ENCODE measurements at places on chromosomes 13 and 19.

DNA sequence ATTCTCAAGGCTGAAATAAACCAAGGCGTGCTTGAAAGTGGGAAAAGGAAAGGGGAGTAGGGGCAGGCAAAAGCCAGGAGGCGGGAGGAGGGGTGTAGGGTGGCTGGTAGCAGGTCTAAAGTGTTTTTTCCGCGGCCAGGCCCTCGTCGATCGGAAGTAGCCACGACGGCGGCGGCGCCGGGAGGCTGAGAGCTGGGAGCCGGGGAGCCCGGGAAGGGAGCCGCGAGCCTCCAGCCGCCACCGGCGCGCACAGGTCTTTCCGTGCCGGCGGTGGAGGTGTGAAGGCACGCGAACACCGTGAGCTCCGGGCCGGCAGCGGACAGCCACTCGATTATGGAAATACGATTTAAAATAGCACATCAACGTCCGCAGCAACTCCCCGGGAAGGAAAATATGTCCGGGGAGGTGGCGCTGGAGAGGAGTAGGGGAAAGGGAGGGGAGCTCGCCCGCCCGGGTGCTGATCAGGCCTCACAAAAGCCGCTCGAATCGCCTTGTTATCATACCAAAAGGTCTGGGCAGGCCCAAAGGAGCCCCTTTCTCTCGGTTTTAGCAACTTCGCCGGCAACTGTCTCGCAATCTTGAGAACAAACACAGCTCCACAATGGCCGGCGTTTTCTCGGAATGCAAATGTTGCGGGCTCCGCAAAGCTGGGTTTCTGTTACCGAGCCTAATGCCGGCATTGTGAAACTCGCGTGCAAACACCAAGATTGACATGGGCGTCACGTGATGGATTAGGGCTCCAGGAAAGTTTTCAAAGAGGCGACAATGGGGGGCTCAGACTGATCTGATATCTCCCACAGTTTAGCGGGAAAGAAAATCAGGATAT is 2.9 kb upstream of the PCDH8 start:
- DNase-seq, result peak; percentile 39

DNA sequence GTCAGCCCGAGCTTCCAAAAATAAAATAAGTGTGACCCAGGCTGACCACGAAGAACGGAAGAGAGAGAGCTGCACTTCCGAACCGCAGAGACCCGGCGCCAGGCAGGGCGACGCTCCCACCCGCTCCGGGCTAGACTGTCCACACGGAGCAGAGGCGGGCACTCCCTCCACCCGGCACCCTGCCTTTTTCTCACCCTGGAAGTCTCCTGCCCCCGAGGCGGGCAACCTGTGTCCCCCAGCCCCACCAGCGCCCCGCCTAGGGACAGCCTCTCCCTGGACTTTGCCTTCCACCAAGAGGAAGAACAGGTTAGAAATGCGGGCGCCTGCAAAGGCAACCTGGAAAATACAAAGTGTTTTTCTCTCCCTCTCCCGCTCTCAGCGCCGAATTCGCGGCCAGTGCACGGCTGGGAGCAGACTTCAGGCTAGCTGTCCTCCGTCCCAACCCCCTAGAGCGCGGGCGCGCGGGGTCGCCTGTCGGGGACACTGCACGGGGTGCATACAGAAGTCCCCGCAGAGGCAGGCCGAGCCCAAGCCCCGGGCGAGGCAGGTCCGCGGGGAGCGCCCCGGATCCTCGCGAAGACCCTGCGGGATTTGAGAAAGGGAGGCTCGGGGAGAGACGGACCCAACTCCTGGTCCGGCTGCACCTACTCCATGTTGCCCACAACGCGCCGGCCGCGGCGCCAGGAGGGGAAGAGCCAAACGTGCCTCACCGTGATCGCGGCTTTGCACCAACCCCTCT is 845 bp downstream of the SPRY2 start:
- DNase-seq, result peak; percentile 45

DNA sequence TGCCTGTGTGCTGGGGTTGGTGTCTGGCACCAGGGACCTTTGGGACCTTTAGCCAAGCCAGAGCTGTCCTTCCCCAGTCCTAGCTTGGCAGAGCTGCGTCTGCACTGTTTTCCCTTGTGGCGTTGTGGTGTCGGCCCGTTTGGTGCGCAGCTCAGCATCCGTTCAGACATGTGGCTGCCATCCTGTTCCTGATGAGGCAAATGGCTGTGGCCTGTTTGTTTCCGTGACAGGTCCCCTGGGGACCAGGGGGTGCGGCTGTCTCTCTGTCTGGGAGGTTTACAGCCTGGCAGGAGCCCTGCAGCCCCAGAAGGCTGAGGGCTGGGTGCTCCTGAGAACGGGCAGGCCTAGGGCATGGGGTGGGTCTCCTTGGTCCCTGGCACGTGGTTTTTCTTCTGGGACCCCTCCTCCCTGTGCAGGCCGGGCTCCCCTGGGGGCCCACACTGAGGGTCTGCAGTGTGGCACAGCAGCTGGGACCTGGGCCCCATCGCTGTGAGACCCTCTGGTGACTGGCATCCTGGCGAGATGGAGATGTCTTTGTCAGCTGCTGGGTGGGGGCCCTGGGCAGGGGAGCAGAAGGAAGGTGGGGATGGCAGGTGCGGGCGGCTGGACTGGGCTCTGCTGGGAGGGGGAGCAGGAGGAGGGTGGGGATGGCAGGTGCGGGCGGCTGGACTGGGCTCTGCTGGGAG is 4.0 kb downstream of the SPPL2B start:
- peak; percentile 54 for DNase-seq

- DNase-seq, result no peak
Observed at GRCh38 chr19:47651691-47652090, 42.8 kb downstream of the BICRA start.

GRCh38 chr19:2049741-2050348 is 1.2 kb downstream of the MKNK2 start:
- DNase-seq, result peak; percentile 75

DNA sequence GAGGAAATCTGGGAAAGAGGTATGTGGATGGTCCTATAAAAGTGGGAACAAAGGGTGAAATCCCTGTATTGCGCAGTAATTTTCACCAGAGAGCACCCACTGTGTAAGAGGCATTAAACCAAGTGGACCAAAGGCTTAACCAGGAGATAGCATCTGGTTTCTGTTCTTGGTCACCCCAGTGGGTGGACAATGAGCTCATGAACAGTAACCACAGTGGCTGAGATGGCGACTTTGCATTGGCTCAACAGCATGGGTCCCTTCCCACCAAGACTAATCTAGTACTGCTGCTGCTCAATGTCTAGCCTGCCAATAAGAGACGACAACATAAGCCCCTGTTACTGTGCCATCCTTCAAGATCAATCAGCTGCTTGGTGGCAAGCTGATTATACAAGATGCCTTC is 36.6 kb downstream of the CCDC169 start:
- DNase-seq, result no peak

DNA sequence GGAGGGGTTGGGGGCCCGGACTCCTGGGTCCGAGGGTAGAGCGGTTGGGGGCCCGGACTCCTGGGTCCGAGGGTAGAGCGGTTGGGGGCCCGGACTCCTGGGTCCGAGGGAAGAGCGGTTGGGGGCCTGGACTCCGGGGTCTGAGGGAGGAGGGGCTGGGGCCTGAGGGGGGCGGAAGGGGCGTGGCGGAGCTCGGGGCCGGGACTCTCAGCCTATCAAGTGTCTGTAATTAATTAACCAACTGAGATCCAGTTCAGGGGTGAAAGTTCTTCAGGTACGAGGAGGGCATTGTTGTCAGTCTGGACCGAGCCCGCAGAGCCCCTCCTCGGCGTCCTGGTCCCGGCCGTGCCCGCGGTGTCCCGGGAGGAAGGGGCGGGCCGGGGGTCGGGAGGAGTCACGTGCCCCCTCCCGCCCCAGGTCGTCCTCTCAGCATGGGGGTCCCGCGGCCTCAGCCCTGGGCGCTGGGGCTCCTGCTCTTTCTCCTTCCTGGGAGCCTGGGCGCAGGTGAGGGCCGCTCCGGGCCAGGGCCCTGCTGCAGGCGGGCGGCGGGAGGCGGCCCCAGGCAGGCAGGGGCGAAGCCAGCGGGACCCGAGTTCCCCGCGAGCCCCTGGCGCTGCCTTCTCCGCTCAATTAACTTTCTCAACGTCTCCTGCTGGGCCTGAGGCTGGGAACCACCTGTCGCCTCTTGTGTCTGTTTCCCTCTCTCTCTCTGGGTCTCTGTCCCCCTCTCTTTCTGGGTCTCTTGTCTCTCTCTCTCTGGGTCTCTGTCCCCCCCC is 697 bp downstream of the FCGRT start:
- DNase-seq, result peak; percentile 67

GRCh38 chr19:15396436-15396835 is 16.8 kb upstream of the AKAP8 start:
- DNase-seq, result no peak

DNA sequence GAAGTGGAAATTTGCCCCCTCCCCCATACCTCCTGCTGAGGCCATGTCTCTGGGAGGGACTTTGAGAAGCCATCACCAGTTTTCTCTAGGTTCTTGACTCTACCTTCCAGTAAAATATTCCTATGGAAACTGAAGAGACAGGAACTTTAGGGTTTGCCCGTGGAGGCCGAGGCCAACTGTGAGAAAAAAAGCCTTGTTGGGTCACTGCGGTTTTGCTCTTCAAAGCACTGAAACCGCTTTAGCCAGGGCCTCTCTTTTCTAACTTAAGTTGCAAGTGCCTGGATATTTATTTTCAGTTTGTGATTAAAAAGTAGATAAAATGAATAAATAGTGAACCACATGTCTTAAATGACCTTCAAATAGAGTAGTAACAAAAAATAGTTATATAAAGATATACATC is 159.7 kb upstream of the TSC22D1 start:
- DNase-seq, result no peak

Measured in activated T-cell treated with anti-CD3 and anti-CD28 coated beads, Interleukin-2, amount 50 U/mL, for 24 hours (primary cell).